ENCODE measurements at places on chromosomes 6 and 20.

DNA sequence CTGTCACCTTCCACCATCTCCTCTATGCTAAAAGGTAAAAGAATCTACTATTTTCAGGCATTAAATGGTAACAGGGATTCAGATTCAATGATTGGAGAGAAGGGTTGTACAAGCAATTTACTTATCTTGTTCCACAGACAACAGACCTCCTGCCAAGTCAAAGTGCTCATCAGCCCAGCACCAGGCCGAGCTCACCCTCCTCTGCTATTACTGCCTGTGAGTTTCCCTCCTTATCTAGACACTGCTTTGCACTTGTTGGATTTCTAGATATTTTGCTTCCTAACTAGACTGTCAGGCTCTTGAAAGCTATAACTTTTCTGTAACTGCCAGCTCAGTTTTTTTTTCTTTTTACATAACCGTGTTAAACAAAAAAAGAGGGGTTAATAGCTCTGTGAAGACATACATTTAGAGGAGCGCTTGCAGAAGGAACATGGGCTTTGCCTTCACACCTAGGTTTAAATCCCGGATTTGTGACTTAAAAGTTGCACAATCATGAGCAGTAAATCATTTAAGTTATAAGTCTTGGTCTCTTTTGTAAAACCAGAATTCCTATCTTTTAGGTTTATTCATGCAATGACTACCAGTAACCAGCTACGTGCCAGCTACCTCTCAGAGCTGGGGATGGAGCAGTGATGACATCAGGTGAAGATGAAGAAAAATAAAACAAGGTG lies 1.1 kb upstream of the FAM162B start:
- DNase-seq, result no peak

GRCh38 chr6:7894262-7895124 lies 16.1 kb downstream of the TXNDC5 start:
- DNase-seq, result no peak

DNA sequence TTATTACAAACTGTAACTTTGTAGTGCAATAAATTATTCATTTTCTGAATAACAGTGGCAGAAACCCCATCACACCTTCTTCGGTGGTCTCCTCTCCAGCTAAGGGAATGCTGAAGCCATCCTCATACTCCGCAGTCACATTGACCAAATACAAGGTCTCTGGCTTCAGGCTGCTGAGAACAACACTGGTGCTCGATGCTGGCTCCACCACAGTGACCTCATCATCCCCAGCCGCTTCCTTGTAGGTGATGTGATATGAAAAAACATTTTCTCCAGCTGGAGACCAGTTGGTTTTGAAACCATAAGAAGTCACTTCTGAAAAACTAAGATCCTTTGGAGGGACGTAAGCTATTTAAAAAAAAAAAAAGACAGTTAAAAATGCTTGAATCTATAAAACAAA lies 25.0 kb downstream of the COL12A1 start:
- DNase-seq, result no peak

DNA sequence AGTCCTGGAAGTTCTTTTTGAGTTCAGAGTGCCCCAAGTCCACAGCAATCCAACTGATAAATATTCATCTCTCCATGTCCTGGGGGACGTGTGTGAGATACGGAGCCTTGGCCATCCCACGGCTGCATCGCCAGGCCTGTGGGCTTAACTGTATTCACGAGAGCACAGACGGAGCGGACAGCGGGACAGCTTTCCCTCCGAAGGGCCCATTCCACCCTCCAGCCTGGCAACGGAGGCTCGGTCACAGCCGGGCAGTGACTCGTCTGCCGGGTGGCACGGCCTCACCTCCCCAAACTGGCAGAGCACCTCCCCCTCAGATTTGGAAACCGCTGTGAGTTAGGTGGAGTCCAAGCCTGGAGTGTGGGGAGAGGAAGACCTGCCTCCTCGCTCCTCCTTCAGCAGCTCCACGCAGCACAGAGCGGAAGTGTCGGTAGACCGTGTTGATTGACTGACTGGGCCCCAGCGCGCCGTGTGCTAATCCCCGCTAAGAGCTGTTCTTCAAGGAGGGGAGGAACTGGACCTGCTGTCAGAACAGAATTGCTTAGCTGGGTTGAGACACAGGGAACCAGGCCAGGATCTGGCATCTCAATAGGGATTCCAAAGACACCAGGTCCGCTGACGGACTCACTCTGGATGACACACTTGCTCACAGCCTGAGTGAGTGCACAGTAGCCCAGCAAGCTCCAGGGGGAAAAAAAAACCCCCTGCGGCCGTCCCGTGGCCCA lies 10.9 kb downstream of the FOXF2 start:
- no peak for DNase-seq

- DNase-seq, result no peak
Observed at GRCh38 chr6:147023148-147023547, 181.1 kb upstream of the STXBP5 start.

GRCh38 chr20:14214046-14214445 lies 123.4 kb downstream of the FLRT3 start:
- DNase-seq, result no peak

GRCh38 chr20:45254383-45255262 lies at the start of gene SLPI:
TSS of gene SLPI (minus strand) at chr20:45254564. CDS start at chr20:45254543, 21 bp downstream.
- DNase-seq, result peak; percentile 92

DNA sequence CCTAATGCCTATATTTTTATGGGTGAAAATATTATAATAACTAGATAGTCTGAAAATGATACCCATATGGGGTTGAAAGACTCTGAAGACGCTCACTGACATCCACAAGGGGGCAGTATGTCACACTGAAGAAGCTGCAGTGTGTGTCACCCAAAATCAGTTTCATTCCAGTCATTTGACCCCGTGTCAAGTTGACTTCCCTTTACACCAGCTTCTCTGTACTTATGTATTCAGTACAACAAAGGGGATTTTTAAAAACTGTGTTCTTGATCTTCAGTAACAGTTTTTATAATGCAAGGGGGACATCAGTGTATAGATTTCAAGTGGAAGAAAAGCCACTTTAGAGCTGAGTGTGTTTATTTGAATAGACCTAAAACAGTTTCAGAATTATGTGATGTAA lies 19.3 kb downstream of the FAXC start:
- peak; percentile 90 for DNase-seq

GRCh38 chr20:58901488-58902402 lies 49.2 kb downstream of the GNAS start:
- no peak for DNase-seq

GRCh38 chr6:139888681-139889122 lies 514.3 kb upstream of the CITED2 start:
- no peak for DNase-seq

- DNase-seq, result no peak
Observed at GRCh38 chr6:134193536-134194498, 124.1 kb downstream of the SGK1 start.

DNA sequence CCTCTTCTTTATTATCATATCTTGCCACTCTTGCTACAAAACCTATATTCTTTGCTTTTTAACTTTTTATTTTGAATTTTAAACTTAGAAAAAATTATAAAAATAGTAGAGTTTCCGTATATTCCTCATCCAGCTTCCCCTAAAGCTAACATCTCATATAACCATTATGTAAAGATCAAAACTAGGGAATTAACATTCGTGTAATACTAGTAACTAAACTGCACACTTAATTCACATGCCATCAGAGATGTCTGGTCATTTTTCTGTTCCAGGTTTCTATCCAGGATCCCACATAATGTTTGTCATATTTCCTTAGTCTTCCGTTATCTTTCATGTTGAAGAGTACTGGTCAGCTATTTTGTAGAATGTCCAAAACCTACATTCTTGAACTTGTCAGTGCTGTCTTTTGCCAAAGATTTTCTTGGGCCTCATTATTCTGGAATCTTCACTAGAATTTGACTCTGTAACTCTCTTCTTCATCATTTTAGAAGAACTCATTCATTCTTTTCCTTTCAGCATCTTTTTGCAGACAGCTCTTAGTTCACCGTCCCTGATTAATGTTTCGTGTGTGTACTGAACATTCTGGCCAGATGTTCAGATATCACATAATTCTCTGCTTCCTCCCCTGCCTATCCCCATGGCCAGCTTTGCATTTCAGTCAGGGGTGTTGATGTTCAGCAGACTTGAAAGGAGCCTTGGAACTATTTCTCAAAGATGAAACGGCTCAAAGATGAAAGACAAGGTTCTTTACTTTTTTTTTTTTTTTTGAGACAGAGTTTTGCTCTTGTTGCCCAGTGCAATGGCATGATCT lies 9.4 kb downstream of the CTNNBL1 start:
- no peak for DNase-seq

DNA sequence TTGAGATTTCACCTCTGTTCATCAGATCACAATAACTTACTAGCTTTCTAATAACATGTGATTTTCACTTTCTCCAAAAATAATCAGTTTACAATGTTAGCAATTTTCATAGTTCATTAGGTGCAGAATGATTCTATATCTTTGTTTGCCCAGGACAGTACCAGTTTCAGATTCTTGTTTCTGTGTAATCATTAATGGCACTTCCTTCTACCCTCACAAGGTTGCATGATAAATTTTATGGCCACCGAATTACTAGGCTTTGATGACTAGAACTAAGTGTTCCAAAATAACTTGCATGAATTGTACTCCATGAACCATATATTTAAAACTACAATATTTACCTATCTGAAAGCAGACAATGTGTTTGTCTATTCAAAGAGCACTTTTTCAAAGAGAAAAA lies 442.3 kb downstream of the EPHA7 start:
- no peak for DNase-seq

DNA sequence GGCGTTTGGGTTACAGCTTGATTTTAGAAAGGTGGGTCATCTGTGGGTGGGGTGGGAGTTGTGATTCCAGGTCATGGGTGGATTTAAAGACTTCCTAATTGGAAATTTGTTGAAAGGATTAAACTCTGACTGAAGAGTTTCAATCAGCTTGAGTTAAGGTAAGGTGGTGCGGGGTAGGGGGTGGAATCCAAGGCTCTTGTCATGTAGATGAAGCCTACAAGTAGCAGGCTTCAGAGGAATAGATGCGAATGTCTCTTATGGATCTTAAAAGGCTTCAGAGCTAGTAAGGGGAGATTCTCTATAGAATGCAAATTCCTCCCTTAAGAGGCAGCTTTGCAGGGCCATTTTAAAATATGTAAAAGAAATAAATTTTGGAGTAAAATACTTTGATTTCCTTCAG lies 645.3 kb downstream of the FRK start:
- DNase-seq, result no peak

Data from suppressor macrophage treated with lipopolysaccharide for 1 hour (primary cell).